ENCODE measurements at places on chromosomes 4 and X.

DNA sequence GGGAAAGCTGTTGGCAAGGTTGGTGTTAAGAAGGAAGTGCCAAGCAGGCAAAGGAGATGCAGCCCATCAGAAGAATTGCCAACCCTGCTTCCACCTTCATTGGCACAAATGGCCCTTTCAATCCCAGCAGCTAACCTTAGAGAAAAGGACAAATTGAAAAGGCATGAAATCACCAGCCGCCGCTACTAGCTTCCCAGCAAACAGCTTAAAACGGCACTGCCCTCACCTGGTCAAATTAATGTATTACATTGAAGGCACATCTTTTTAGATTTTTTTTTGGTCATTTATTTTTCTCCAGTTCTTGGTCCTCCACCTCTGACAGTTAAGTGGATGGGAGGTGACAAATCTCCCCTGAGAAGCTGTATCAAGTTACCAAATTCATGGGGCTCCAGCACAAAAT is 51.0 kb upstream of the NHSL2 start:
- no peak for DNase-seq

DNA sequence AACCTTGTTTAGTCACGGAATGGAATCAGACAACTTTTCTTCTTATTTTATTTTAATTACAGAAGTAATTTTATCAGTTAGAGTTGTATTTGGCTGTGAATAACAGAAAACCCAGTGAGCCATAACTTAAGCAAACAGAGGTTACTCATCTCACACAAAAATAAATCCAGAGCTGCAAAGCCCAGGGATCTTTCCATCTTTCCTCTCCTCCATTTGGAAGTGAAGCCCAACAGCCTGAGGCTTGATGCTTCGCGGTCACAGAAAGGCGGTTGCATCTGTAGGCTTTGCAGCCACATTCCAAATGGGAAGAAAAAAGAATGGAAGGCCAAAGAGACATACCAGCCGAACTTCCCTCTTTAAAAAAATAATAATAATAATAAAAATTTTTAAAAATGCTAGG is 22.6 kb downstream of the CHRNA9 start:
- no peak for DNase-seq

- DNase-seq: no peak
These were observed 6.9 kb downstream of the MTMR1 start for GRCh38 chrX:150700107-150700506.

- DNase-seq: no peak
These were observed 105.6 kb downstream of the NEUROG2 start for GRCh38 chr4:112410364-112410763.

- no peak for DNase-seq
These were observed 131.6 kb downstream of the EMCN start for GRCh38 chr4:100386270-100386669.

- DNase-seq: no peak
These were observed 111.9 kb upstream of the KIT start for GRCh38 chr4:54545663-54546424.

DNA sequence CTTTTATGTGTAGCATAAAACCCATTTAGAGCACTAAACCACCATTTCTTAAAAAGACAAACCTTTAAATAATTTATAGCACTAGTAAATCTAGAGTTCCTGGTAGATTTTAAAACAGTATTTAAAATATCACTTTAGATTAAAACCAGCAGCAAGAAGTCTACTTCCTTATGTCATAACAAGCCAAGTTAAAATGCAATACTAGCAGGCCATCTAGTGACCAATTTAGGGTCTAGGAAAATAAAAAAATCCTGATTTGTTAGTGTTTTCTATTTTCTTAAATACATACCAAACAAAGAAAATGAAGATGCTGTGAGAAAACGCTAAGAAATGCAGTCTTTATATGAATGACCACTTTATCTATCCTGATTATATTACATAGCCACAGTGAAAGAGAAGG is 53.9 kb downstream of the PAPSS1 start:
- DNase-seq: no peak
